Activated CD4-positive, alpha-beta T cell treated with anti-CD3 and anti-CD28 coated beads, Interleukin-2, amount 50 U/mL, for 48 hours (primary cell): ENCODE measurements at places on chromosomes 3 and 15.

GRCh38 chr3:52167240-52167639 is 13.0 kb upstream of the POC1A start:
- DNase-seq = no peak

- DNase-seq = no peak
These were observed 1360.9 kb upstream of the ALCAM start for GRCh38 chr3:104005815-104006214.

GRCh38 chr3:196757876-196758739 is 18.5 kb downstream of the PAK2 start:
- no peak for DNase-seq

DNA sequence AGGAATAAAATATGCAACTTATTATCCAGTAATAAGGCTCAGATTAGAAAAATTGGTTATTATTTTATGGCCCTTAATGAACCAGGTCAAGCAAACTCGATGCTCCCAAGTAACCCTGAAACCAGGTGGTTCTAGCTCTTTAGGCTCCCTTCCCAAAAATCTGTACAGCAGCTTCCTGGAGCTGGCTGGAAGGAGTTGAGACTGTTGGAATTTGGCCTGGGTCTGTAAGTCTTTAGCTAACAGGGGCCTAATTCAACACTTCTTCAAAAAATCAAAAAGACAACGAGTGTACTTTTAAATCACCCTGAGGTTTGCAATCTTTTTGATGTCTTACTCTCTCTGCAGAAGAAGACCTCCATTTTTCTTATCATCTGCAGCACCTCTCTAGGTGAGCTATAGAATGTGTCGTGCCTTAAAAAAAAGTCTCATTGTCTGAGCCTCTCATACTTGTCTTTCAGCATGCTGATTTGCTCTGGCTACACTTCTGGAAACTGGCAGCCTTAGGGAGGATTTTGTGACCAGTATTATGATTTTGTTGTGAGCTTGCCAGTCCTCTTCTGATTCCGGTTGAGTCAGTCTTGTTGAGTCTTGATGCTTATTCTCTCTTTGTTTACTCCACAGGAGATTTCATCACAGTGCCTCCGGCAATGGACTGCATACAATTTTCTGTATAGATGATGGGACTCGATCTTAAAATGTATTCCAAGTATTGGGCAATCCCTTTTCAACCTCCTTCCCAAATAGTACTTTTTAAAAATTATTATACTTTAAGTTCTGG is 235.0 kb upstream of the KBTBD8 start:
- DNase-seq = no peak

GRCh38 chr3:67683522-67683921 is 29.1 kb upstream of the SUCLG2 start:
- DNase-seq = no peak

DNA sequence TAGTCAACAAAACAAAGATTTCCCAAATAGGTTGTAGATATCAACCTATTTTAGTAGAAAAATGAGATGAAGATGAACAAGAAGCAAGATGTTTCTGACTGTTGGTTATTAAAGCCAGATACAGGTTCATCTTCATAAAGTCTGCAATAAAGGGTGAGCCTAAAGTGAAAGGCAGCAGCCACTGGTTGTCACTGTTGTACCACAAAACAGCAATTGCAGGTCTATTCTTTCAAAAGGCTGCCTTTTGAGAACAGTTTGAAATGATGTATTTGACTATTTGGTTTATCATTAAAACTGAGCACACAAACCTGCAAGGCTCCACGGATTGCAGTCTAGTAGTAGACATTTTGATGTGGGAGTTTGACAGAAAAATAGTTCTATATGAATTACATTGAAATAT is 543.4 kb downstream of the GBE1 start:
- no peak for DNase-seq

DNA sequence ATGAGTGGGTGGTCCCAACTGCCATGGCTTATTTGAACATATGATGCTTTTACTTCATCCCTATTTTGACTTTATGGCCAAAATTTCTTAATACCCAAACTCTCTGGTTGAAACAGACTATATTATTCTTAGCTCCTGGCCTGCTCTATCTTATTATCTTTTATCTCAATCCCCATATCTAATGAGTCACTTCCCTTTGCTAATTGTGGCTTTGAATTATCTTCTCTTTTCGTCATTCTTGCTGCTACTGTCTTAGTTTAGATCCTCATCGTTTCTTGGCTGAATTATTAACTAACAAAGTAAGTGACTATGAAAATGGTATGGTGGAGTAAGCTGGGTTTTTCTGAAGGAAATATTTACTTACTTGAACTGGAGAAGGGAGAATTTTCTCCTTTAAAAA is 28.2 kb upstream of the DNAJC19 start:
- no peak for DNase-seq

- no peak for DNase-seq
These were observed 19.1 kb upstream of the EPB42 start for GRCh38 chr15:43239732-43240491.

DNA sequence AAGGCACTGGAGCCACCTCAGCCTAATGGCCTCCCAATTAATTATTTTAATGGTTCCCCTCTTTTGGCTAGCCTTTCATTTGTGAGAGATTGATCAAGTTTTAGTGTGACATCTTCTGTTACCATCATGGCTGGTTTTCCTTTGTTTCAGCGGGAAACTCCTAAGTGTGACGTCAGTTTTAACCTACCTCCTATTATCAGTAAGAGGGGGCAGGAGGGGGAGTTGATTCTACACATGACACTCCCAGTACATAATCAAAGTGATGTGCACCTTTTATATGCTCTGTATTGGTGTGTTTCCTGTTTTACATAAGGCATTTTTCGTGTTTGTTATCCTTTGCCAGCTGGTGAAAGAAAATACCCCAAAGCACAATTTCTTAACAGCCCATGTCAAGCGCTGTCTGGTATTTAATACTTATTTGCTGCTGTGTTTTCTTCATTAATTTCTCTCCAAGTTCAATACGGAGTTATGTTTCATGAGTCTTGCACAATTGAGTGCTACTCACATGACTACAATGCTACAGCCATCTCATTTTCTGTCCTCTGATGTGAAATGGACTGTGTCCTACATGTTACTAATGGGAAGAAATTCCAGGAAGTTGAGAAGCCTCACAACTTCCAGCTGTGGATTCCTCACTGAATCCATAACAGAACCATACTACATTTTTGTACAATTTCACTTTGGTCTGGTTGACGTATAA is 52.2 kb upstream of the POLR2M start:
- DNase-seq = no peak

DNA sequence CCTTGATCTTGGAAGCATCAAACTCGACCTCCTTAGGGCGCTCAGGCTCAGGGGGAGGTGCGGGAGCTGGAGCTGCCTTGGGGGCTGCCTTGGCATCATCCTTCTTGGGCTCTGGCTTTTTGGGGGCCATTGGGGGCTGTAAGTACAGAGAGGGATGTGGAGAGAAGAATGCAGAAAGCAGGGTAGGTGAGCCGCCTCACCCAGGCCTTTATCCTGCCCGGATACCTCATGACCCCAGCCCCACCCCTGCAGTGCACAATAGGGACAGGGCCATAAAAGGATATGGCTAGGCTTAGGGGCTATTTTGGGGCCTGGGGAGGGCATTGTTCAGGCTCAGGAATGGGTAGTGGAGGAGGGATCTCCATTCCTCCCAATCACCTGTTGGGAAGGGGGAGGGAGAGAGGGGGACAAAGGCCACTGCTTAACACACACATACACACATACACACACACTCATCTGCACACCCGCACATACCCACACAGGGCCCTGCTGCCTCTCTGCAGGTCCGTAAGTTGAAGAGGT is at the start of gene MYL3:
Gene MYL3 (minus strand): TSS at position 184 of the 522 bp plus-strand sequence. CDS start 54 bp downstream, at position 130.
- no peak for DNase-seq

- DNase-seq = no peak
These were observed 21.4 kb downstream of the CCDC12 start for GRCh38 chr3:46955157-46955556.

GRCh38 chr3:3560591-3561311 is 238.5 kb upstream of the LRRN1 start:
- no peak for DNase-seq

DNA sequence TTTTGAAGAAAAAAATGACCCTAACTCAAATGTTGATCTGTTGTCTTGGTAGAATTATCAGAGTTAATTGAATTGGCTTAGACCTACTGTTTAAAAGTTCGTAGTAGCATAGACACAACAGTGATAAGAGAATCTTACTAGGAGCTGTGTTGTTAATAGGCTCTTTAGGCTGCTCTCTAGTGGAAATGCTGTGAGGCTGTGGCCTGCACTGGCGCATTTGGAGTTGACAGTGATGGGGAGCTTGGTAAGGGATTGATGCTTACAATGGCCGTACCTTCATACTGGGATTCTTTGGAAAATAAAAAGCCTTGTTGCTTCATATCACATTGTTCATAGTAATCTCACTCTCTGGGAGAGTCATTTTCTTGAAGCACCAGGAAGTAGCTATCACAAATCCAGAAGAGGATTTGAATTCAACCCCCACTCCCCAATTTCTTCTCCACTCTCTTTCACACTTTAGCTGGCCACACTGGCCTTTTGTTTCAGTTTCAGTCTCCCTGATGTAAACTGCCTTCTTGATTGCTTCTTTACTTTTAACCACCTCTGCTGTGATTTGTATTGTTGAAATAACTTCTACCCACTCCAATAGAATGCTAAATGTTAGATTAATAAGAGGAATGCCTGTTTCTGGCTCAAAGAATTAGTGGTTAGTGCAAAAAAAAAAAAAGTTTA is 56.6 kb downstream of the CEP63 start:
- no peak for DNase-seq

DNA sequence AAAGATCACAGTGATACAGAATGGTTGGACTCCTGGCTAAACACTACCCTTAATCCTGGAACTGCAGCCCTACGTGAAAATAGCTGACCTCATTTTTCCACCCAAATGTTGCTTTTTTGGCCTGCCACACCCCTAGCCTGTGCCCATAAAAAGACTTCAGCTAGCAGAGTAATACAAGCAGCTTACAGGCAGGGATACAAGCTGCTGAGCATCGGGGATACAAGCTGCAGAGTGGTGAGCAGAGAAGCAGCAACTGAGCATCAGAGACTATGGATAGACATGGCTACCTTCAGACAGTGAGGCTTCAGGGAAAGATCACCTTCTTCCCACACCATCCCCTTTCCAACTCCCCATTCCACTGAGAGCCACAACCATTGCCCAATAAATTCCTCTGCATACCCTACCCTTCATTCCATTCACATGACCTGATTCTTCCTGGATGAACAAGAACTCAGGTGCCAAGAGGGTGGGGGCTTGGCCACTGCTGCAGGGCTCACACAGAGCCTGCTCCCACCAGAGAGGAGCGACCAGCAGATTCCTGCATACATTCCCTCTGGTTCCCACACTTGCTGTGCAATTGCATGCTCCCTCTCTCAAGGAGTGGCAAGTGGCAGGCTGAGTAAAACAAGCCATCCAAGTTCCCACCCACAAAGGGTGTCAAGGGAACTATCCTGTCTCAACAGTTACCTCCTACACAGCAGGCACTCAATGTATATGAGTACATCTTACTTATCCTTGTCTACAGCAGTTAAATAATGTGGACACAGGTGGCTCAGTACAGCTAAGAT is 217.5 kb downstream of the ALCAM start:
- DNase-seq = no peak

DNA sequence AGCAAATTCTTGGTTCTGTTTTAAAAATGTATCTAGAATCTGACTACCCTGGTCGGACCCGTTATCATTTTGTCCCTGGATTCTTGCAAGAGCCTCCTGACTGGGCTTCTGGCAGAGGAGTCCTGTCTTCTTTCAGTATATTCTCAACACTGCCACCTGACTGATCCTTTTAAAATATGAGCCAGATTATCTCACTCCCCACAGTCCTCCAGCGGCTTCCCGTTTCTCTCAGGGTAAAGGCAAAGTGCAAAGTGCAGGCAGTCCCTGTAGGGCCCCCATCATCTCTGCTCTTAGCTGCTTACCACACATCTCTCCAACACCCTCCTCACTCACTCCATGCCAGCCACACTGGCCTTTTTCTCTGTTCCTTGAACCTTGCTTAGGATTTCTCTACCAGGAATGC is 28.4 kb downstream of the CRTC3 start:
- DNase-seq = no peak

- DNase-seq = no peak
These were observed 28.9 kb downstream of the OSBPL10 start for GRCh38 chr3:31952205-31952604.

DNA sequence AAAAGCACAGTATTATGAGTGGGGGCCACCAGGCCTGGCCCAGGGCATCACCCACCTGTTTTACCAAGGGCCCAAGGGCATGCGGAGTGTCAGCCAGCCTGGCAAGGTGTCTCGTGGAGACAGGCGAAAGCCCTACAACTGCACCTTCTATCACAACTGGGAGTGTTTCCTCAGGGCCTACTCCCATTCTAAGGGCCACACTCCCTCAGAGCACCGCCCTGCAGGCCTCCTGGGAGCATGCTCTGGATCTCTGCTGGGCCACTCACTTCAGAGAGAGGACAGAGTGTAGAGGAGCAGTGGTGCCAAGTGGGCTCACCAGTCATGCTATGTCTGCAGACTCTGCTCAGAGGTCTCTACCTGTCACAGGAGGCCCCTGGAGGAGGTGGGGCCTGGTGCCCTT is 21.2 kb upstream of the CLK3 start:
- DNase-seq = no peak

DNA sequence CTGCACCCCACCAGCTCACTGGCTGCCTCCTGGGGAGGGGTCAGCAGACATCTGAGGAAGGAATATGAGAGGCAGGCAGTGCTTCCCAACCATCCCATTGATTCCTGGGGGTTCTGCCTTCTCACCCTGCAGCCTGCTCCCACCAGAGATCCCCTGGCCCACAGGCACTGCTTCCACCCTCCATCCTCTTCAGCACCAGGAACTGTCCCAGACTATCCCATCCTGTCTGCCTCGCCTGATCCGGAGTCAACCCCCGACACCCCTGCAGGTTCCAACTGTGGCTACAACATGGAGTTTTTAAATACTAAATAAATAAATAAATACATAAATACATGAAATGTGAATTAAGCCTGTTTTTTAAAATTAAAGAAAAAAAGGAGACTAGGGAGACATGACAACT is 43.6 kb downstream of the CACNA2D2 start:
- no peak for DNase-seq

DNA sequence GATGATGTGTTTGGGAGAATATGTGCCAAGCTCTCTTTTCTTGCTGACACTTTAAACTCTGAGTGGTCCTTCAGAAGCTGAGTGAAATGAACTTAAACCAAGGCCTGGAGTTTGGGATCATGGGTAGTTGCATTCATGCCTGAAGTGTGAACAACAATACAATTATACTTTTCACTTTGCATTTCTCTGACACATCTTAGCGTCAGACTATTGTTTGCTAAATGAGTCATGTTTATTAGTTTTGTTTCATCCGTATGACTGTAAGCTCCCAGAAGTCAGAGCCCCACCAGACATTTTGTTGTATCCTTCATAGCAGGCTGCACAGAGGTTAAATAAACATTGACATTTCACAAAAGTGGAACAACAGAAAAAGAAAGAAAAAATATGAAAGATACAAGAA is 542.6 kb downstream of the TUSC7 start:
- no peak for DNase-seq

DNA sequence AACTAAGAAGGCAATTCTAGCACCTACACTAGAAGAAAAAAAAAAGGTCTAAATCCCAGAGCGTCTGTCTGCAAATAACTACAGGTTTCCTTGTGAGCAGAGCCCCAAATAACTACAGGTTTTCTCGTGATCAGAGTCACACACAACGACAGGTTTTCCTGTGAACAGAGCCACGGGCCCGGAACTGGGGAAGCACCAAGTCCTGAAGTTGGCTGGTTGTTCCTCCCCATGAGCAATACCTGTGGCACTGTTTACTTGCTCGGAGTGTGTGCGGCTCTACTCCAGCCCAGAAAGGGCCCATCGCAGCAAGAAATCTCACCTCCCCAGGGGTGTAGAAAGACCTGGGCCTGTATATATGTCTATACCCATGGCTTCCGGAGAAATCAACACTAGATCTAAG is 644 bp upstream of the MASP1 start:
- no peak for DNase-seq

GRCh38 chr15:98548139-98548971 is 100.0 kb upstream of the IGF1R start:
- DNase-seq = peak; percentile 54
